Stimulated activated CD8-positive, alpha-beta memory T cell treated with anti-CD3 and anti-CD28 coated beads, Interleukin-7, amount 100 ng/mL, for 4 hours (primary cell): ENCODE measurements at places on chromosomes 7 and 10.

DNA sequence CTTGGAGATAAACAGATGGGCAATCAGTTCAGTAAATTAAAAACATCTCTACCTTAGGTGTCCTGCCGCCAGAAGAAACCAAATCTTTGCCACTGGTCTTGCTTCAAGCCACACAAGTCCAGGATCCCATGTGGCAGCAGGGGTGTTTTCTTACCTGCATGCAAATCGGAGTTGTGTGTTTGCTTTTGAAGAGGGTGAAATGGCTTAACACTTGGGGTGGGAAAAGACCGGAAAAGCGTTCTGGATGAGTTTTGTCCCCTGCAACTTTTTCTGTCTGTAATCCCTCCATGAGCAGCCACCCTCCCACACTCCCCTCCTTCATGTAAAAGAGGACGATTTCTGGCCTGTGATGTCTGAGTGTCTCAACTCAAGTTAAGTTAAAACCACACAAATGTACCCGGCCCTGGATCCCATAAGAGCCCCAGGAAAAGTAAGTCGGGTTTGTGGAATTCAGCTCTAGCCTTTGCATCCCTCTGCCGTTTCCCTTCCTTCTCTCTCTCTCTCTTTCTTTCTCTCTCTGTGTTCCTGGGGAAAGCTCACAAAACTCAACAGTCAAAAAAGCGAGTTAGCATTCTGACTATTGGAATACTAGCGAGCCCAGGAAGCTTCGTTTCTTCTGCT lies 178.5 kb downstream of the TCF7L2 start:
- no peak for DNase-seq

DNA sequence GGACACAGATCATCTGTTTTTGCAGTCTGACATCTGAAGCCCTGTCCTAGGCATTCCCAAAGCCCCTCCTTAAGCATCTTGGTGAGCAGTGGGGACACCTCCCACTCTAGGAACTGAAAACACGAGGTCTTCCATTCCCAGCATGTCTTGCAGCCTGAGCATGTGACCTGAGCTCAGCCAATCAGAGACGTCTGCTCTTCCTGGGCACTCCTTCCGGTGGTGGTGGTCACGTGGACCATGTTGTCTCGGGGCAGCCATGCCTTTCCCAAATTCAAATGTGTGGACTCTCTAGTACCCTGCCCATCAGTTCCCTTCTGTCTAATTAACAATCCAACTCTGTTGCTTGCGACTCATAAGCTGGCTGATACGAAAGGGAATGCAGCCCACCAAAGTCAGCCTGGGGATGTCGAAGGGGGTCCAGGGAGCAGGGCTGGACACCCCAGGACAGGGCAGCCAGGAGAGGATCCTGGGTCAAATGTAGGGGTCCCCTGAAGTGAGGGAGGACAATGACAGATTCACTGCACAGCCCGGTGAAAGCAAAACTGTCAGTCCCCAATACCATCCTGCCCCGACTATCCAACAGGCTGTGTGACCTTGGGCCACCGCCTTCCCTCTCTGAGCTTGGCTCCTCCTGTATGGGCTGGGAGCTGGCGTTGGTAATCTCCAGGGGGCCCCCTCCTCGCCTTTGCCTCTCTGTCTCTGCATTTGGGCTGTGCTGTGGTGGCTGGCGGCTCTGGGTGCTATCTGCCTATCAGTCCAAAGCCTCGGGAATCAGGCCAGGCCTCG lies 57.4 kb upstream of the BAIAP2L1 start:
- no peak for DNase-seq

GRCh38 chr10:93958834-93959233 lies 34.9 kb upstream of the PLCE1 start:
- no peak for DNase-seq

GRCh38 chr10:122282253-122282671 lies 11.2 kb downstream of the BTBD16 start:
- DNase-seq, result no peak

DNA sequence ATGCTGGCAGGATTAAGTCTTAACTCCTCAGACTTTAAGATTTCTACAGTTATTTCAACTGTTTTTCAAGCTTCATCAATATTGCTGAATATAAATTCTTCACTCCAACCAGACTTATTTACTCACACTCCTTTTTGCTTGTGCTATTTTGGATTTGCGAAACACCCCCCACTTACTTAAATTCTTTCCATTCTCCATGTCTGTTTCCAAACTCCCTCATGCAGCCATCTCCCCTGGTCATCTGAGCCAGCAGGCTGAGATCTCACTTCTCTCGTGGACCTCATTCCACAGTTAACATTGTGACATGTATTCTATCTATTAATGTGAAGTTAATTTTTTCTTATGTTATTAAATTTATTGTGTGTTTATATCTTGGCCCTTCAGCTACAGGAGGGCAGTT lies 188.9 kb upstream of the HDAC9 start:
- no peak for DNase-seq

- no peak for DNase-seq
These were observed 260.8 kb downstream of the DNAJB6 start for GRCh38 chr7:157597562-157597961.

GRCh38 chr10:36538953-36539586 lies 586.3 kb upstream of the ANKRD30A start:
- no peak for DNase-seq

GRCh38 chr7:158541346-158542010 lies 46.1 kb downstream of the PTPRN2 start:
- DNase-seq, result no peak

- no peak for DNase-seq
These were observed 303.9 kb upstream of the KCND2 start for GRCh38 chr7:119969054-119969453.

DNA sequence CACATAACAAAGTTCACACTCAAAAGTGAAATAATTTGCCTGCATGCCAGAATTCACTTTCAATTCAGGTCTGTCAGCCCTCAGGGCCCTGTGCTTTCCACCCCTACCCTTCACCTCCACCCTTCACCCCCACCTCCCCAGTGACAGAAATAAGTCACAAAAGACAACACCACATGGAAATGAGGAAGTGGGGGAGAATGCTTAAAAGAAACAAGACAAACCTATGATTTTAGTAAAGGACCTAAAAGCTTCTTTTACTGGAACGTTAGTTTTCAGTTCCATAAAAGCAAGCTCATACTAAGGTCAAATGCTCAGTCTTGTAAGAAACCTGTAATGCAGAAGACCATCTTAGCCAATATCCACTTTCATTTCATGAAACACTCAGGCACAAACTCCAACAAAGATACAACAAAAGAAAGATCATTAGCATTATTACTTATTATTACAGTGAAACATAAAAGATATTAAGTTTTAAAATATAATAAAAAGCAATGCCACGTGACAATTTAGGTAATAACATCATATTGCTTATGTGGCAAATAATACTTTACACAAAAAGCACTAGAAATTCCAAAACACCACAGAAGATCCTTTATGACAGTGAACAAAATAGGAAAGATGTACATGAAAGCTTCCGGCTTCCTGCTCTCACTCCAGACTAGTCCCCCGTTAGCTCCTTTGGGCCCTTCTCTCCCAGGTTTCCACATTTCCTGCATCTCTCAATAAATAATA lies 112.1 kb downstream of the LMBR1 start:
- DNase-seq, result no peak

- no peak for DNase-seq
These were observed 687.5 kb downstream of the GRID1 start for GRCh38 chr10:85679061-85679460.

DNA sequence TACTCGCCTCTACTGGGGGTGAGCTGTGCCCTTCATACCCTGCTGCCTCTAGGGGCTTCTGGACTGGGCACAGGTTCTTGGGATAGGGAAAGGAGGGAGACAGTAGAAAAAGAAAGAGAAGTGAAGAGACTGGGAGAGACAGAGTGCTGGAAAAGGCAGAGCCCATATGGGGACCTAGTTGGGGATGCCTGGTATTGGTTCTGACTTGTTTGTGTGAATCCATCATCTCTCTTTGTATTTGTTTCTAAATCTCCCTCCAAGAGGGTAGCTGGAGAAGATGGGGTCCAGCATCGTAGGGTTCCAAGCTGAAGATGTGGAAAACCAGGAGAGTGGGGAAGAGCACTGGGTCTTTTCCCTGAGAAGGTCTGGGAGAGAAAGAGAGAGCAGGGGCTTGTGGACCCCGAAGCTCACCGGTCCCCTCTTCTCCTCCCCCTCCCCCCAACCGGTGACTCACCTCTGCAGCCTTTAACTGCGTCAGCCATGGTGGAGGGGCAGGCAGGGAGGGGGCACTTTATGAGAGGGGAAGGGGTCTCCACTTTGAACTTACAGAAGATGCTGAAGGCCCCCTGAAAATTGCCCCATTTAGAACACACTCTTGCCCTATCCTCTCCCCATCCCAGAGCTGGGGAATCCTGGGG lies 3.2 kb upstream of the VGF start:
- DNase-seq, result no peak

GRCh38 chr10:14660831-14661230 lies 113.9 kb downstream of the FAM107B start:
- no peak for DNase-seq

GRCh38 chr7:116888895-116889294 lies 26.5 kb downstream of the CAPZA2 start:
- no peak for DNase-seq

- no peak for DNase-seq
These were observed 847.2 kb downstream of the CCSER2 start for GRCh38 chr10:85175635-85176034.

GRCh38 chr7:134940729-134941128 lies 45.6 kb upstream of the AGBL3 start:
- no peak for DNase-seq

- no peak for DNase-seq
These were observed 22.5 kb downstream of the CALHM2 start for GRCh38 chr10:103429647-103430046.

DNA sequence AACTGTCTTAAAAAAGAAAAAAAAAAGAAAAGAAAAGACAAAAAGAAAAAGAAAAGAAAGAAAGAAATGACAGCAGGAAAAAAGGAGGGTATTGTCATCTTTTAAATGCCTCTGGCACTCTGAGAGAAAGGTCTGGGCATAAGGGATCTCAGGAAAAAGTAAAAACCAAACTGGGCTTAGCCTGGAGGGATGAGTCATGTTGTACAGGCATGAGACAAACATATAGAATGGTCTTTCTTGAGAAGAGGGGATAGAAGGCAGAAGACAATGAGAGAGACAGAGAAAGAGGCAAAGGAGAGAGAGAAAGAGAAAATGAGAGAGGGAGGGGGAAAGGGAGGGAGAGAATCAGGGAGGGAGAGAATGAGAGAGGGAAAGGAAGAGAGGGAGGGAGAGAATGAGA lies 32.3 kb upstream of the KCNMA1 start:
- no peak for DNase-seq

DNA sequence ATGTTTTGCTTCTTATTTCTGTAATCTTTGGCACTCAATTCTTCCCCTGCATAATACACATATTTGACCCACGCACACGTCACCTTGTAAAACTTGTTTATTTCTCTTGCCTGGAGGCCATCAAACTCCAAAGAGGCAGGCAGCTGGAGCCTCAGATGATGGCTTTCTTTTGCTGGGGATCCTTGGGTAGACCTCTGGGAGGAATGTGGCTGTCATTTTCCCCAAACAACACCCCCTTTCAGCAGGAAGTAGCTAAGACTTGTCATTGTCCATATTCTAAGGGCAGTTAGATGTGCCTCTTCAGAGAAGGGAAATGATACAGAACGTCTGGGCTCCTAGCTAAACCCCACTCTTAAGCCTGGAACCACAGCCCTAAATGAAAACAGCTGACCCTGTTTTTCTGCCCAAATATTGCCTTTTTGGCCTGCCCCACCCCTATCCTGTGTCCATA lies 111.3 kb downstream of the ITGB8 start:
- no peak for DNase-seq

DNA sequence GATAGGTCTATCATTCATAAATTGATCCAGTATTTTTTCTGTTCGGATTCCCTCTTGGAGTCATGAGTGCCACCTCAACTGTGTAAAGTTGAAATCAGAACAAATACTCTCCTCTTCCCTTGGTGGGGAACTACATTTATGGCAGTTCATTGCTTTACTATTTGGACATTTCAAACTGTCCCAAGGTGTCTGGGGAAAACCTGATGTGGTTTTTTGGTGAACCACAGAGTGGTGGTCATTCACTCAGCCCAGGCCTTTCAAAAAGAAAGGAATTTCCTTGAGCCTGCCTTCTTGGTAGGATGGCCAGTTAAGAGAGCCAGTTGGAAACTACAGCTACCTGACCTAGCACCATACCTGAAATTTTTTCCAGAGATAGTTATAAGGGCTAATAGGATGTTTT lies 59.0 kb downstream of the ABCB1 start:
- DNase-seq, result no peak

- no peak for DNase-seq
These were observed 1.2 kb downstream of the TSPAN12 start for GRCh38 chr7:120856621-120857352.

DNA sequence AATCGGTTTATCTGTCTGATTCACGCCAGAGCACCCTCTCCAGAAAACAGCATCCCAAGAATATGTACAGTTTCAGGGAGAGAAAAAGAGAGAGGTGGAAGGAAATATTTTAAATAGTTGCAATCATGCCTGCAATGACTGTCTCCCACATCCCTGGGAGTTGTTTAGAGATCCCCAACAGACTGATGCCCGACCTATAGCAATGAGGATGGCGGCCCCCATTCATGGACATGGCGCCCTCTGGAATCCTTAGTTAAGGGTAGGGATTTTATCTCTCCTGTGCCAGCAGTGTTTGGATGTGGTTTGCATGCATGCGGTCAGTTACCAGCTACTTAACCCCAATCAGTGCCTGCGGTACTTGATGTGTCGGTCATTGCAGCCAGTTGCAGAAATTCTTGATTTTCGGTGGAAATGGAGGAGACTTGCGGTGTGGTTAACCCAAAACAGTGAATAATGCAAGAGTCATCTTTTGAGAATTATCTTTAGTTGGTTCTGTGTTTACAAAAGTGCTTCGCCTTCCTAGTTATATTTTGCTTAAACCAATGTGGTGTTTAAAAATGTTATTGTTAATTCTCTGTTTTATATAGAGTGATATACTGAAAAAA lies 186.0 kb upstream of the TCF7L2 start:
- no peak for DNase-seq

- no peak for DNase-seq
These were observed 22.4 kb downstream of the PRSS2 start for GRCh38 chr7:142793156-142793555.

DNA sequence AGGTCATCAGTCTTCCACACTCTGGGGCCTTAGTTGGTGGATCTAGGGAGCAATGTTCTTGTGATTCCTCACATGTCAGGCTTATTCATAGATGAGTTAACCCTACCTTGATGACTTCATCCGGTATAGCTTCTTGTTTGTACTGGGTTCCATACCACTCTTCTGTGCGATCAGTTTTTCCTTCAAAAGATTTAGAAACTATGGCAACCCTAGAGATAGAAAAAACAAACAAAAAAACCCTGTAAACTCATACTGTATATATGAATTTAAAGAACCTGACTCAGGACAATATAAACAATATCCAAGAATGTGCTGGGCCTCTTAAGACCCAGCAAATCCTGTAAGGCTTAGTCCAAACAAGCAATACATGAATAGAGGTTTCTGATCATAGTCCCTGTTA lies 83.5 kb downstream of the IDE start:
- no peak for DNase-seq

- peak; percentile 28 for DNase-seq
These were observed 113.2 kb upstream of the RHEB start for GRCh38 chr7:151632750-151633515.
